ENCODE measurements at places on chromosomes 6 and 20.

DNA sequence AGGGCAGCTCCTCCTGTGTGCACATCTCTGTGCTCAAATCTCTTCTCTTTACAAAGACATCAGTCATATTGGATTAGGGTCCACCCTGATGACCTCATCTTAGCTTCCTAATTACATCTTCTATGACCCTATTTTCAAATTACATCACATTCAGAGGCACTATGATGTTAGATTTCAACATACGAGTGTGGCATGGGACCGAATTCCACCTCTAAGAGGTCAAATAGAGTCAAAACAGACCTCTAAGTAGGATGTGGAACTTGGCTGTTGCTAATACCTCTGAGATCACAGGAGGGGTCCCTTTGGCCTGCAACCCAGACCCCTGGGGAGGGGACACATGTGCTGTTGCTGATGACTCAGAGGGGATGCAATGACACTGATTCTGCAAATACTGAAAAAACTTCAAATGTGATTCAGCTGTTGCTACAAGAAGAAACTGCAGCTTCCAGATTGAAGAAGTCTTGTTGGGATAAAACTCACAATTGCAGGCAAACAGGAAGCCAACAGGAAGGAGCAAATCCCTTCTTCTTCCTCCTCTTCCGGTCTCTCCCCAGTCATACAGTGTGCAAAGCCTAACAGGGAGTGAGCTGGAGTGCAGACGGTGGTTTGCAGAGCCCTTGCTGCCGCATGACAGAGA is 216.2 kb downstream of the MYLK4 start:
- DNase-seq: no peak

GRCh38 chr6:113833537-113833936 is 23.6 kb upstream of the MARCKS start:
- no peak for DNase-seq

DNA sequence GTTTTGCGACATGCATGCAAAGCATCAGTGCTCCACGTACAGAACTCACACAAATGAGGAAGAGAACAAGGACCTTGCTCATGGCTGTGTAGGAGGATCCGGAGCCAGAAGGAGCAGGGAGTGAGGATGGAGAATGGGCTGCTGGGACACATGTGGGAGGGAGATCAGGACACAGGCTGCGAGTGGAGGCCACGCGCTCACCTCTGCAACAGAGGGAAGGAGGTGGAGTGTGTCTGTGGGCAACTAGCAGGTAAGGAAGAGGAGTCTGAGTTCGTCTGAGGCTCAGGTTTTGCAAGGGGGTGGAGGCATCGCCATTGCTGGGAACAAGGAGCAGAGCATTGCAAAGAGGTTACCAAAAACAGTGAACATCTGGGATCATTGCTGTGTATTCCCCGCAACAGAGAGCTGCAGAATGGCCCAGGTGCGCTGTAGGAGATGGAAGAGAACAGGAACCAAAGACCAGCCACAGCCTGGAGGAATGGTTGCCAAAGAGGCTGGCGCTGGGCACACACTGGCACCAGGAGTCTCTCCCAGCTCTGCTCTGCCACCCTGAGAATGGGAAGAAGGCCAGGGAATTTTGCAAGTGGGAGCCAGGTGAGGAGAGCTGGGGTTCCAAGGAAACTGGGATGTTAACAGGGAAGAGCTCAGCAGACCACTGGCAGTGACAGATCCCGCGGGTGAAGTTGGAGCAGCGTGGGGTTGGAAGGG is 90.0 kb upstream of the RPS6KA2 start:
- no peak for DNase-seq

DNA sequence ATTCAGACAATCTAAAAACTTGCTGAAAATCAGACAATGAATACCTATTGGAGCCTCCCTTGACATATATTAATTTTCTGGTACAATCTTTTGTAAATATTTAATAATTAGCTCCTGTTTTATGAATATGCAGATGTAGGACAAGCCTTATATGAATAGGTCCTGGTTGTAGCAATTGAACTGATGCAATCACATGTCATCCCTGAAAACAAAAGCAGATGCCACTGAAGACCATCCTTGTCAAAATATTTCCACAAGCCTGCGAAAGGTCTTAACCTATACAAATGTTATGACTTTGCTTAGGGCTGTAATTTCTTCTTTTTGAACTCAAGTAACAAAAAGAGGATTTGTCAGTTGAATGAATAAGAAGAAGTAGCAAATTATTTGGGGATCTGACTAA is 722.1 kb downstream of the EYS start:
- DNase-seq: no peak

GRCh38 chr20:43430265-43431133 is 27.2 kb upstream of the SRSF6 start:
- no peak for DNase-seq

DNA sequence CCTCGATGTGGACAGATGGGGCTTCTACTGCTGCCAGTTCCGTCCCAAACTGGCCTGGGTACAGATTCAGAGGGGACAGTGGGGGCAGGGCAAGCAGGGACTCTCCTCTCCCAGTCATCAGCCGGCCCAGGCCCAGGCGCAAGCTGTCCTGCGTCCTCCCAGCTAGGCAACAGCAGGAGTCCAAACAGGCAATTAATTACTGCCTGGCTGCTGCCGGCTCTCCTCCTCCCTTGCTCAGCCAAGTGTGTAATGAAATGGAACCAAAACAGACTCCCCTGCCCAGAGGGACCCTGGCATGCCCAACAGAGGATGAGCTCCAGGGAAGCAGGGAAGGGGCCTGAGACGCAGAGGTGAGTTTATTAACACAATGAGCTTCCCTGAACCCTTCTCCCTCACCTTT is 17.8 kb upstream of the SLC32A1 start:
- DNase-seq: no peak

GRCh38 chr6:142756215-142756630 is 188.8 kb downstream of the HIVEP2 start:
- DNase-seq: no peak

DNA sequence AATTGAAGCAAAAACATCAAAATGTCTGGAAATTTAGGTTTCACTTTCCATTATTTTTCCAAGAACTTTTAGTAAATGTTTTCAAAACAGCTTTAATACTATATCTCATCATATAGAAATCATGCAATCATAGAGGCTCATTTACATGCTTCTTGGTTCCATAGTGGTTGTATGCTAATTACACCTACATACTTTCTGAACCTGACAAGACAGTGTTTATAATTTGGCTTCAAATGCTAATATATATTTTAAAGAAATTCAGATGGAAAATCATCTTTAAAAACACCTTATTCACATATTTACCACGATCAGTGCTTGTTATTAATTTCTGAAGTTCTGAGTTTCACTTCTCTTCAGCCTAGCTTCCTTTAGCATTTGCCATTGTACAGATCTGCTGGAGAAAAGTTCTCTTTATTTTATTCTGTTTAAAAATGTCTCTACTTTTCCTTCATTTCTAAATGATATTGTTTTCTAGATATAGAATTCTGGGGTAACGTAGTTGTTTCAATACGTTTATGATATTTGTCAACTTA is 89.9 kb downstream of the PLCB1 start:
- no peak for DNase-seq

- DNase-seq: no peak
Observed at GRCh38 chr6:112725541-112726085, 378.5 kb downstream of the RFPL4B start.

DNA sequence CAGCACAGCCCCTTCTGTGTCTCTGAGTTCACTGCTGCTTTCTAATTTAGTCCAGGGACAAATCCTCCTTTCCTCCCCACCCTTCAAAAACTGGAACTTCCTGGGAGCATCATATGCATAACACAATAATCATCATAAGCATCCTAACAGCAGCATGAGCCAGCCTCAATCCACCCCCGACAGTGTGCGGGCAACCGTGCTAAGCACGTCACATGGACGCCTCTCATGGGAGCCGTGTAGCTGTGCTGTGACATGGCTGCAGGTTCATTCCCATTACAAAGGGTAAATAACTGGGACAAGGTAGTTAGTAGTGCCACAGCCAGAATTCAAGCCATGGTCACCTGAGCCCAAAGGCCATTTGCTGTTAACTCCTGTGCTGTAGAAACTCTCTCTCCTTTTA is 24.5 kb upstream of the ULBP3 start:
- no peak for DNase-seq

DNA sequence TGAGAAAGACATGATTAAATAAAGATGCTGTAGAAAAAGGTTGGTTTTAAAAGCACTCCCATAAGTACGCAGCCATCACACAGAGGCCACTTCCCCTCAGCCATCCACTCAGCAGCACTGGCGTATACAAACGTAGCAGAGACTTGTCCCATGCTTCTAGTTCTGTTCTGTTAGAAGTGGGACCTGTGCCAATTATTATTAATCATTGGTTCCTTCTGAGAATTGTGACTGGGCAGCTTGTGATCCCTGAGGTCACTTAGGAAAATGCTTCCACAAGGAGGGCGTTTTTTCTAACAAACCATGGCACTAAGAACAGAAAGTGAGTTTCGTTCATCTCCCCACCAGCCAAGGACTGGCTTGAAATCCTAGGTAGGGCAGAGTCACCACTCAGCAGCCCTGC is 53.9 kb downstream of the FAM120B start:
- DNase-seq: no peak

- DNase-seq: no peak
Observed at GRCh38 chr6:53192682-53193188, 44.1 kb upstream of the GCM1 start.

- no peak for DNase-seq
Observed at GRCh38 chr6:164882236-164882635, 427.2 kb downstream of the C6orf118 start.

GRCh38 chr6:90494067-90494780 is 92.6 kb downstream of the MAP3K7 start:
- DNase-seq: no peak

DNA sequence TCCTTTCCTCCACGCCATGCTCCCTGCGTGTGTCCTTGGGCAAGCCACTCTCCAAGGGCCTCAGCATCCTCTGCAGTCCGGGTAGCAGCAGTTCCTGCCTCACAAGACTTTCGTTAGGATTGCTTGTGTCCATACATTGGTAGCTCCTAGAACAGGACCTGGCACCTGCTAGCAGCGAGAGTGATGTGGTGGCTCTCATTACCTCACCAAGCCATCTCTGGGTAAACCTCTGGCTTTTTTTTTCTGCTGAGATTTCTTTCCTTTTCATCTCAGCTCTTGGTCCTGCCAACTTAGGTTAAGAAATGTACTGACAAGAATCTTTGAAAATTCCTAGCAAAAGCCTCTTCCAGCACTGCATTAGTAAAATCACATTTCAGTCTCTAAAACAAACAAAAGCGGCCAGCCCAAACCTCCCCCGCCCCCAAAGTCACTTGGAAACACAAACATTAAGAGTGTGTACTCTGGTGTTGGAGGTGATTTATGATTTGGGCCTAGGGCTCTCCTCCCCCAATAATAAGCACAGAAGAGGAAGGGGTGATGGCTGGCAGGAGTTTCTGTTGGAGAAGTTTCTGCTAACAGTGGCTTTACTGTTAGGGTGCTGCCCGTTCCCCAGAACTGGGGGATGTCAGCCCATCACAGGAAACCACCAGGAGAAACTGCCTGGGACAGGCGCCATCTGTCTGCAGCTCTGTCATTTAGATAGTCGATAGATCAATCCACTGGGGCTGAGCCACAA is 199.2 kb downstream of the CD83 start:
- no peak for DNase-seq

DNA sequence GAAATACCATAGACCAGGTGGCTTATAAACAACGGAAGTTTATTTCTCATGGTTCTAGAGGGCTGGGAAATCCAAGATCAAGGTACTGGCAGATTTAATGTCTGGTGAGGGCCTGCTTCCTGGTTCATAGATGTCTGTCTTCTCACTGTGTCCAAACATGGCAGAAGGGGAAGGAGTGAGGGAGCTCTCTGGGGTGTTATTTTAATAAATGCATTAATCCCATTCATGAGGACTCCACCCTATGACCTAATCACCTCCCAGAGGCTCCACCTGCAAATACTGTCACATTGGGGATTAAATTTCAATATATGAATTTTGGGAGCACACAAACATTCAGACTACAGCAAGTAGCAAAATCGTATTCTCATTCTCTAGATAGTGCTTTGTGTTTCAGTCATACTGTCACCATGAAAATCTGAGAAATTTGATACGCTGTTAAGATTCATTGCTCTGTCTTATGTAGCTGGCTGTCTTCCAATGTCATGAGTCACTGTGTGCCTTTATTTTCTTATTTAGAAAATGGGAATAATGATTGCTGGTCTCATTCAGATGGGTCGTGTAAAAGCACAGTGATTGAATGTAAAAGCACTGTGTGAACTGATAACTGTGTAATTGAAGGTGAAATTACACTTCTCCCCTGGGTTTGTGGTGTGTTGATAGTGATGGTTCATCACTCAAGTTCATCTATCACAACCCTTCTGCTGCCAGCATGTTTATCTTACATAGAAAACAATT is 8.9 kb upstream of the ERVFRD-1 start:
- DNase-seq: no peak

GRCh38 chr6:50849796-50850180 is 31.1 kb downstream of the TFAP2B start:
- DNase-seq: no peak

All from CD8-positive, alpha-beta T cell (primary cell).